Activated naive CD8-positive, alpha-beta T cell treated with anti-CD3 and anti-CD28 coated beads, Interleukin-2, amount 10 ng/mL, durations not matched to agents 7 days and 5 days (primary cell): ENCODE measurements at places on chromosomes 1 and 21. TPM values are rescaled to one million over a fixed set of nuclear protein-coding genes. Genes with fewer than 3 reads are reported as not detected.

DNA sequence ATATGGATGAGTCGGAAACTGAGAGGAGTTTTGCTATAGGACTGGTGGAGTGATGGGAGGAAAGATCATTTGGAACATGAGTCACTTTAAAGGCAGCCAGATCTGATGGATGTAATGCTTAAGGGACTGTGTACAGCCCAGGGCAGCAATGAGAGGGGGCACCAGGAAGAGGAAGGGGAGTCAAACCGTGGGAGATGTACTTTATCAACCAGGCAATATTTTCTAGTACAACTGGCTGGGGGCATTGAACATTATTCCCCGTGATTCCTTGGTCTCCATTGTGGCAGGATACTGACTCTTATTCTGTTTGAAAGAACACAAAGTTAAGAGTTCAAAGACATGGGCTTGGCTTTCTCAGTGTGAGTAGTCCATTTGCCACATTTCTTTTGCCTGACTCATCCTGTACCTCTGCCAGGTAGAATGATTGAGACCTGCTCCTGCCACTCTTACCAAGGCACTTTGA lies 268.2 kb upstream of the NR5A2 start:
- no peaks in the 10 kb centered on the region for H3K4me1 ChIP-seq
- H3K4me3 ChIP-seq, result no peak overlapping the region
- H3K36me3 ChIP-seq, result no peaks in the 10 kb centered on the region

DNA sequence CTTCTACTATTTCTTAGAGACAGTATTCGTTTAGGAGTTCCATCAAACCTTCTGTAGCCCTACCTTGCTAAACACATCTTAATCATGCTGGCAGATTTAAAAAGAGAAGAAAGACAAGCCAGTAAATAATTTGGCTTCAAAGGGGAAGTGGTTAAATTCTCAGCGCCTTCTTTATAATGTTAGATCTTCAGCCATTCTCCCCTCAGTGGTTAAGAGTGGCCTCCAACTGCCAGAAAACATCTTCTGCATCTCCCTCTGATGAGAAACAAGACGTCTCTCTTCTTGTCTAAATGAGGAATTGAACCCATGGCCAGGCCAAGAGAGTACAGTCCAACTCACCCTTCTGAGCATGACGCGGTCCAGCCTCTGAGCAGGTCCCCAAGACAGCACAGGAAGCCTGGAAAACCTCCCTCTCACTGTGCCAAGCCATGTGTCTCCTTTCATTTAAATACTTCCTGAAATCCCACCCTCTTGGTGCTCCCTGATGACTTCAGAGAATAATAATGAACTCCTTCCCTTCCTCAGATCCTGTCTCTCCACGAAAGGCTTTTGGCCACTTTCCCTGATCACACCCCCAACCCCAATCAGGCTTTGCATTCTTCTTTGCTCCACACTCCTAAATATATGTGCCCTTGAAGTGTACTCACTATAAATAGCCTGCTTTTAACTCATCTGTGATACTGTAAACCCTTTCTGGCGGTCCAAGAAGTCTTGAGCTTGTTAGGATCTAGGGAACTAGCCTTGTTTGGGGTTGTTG lies 16.4 kb upstream of the LRRC52 start:
- no peak overlapping the region for H3K27ac ChIP-seq
- H3K4me1 ChIP-seq, result peaks cover 1% of the 10 kb centered on the region
- DNase-seq, result no peak

DNA sequence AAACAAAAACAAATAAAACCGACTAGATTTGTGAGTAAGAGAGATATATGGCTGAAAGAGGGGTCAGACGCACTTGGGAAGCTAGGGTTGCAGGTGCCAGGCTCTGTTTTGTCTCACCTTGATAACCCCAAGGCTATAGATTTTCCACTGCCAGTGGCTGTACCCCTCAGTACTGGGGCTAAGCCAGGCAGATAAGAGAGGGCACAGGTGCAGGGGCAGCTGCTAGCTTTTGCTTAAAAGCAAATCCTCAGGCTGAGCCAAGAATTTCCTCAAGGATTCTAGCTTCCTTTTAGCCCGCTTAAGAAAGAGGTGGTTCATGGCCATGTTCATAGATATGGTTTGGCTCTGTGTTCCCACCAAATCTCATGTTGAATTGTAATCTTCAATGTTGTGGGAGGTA lies 57.9 kb downstream of the OVGP1 start:
- no peak for DNase-seq
- H3K36me3 ChIP-seq, result no peaks in the 10 kb centered on the region
- no peaks in the 10 kb centered on the region for H3K4me1 ChIP-seq
- peaks cover 45% of the 10 kb centered on the region for H3K27me3 ChIP-seq
- no peak overlapping the region for H3K4me3 ChIP-seq

Gene SLAMF9
- not detected for total RNA-seq

- no peaks in the 10 kb centered on the region for H3K27me3 ChIP-seq
- peaks cover 29% of the 10 kb centered on the region for H3K4me1 ChIP-seq
- peaks cover 4% of the 10 kb centered on the region for H3K36me3 ChIP-seq
- DNase-seq, result no peak
These were observed 570 bp upstream of the PEX10 start for GRCh38 chr1:2412773-2413494.
